ENCODE measurements at places on chromosomes 5 and 9.

- no peaks in the 10 kb centered on the region for H3K36me3 ChIP-seq
- H3K27me3 ChIP-seq: no peaks in the 10 kb centered on the region
- no peaks in the 10 kb centered on the region for H3K4me1 ChIP-seq
- DNase-seq: no peak
- no peak overlapping the region for H3K27ac ChIP-seq
Observed at GRCh38 chr9:125794708-125795107, 47.5 kb downstream of the PBX3 start.

- H3K27me3 ChIP-seq: no peaks in the 10 kb centered on the region
- no peaks in the 10 kb centered on the region for H3K4me1 ChIP-seq
- no peak overlapping the region for H3K4me3 ChIP-seq
- no peak for DNase-seq
- no peak overlapping the region for H3K27ac ChIP-seq
Observed at GRCh38 chr9:78502566-78502965, 205.6 kb downstream of the PSAT1 start.

GRCh38 chr5:10680876-10681481 lies 80.1 kb downstream of the DAP start:
- H3K4me1 ChIP-seq: no peaks in the 10 kb centered on the region
- H3K36me3 ChIP-seq: no peaks in the 10 kb centered on the region
- H3K27ac ChIP-seq: no peak overlapping the region
- no peak overlapping the region for H3K4me3 ChIP-seq
- DNase-seq: no peak

DNA sequence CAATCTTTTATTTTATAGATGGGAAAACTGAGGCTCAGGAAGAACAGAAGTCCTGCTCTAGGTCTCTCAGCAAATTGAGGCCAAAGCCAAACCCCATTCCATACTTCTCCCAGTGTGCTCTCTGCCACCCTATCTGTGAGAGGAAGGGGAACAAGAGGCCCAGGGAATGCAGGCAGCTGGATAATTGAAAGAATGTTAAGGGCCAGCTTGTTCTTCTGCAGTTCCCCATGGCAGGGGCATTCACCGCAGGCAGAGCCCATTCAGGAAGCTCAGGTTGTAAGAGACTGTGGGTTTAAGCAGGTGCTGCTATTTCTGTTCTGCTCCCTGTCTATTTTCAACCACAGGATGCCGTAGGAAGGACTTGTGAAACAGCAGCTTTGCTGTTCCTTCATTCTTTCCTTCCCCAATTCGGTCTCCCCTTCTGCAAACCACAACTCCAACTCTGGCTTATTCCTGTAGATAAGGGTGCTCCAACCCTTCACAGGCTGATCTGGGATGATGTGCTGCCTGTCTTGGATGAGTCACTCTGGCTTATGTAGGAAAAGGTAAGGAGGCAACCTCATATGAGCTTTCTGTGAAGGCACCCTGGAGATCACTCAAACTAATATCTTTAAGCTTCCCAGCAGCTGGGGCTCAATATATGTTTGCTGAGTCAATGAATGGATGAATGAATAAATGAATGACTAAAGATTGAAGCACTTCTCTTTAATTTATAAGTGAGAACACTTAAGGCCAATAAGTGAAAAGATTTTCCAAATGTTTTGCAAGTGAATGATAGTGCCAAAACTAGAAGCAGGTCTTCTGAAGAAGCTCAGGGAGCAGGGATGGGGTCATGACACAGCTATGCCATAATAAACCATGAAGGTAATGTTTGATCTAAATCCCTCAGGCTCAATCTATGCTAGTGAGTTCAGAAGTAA lies 377.6 kb downstream of the BRINP1 start:
- peaks cover 15% of the 10 kb centered on the region for H3K4me1 ChIP-seq
- DNase-seq: no peak
- H3K27ac ChIP-seq: no peak overlapping the region
- no peak overlapping the region for H3K4me3 ChIP-seq

GRCh38 chr5:169242175-169242848 lies 58.6 kb downstream of the SLIT3 start:
- no peaks in the 10 kb centered on the region for H3K4me1 ChIP-seq
- no peak for DNase-seq
- no peaks in the 10 kb centered on the region for H3K27me3 ChIP-seq
- H3K27ac ChIP-seq: no peak overlapping the region
- H3K36me3 ChIP-seq: no peaks in the 10 kb centered on the region

DNA sequence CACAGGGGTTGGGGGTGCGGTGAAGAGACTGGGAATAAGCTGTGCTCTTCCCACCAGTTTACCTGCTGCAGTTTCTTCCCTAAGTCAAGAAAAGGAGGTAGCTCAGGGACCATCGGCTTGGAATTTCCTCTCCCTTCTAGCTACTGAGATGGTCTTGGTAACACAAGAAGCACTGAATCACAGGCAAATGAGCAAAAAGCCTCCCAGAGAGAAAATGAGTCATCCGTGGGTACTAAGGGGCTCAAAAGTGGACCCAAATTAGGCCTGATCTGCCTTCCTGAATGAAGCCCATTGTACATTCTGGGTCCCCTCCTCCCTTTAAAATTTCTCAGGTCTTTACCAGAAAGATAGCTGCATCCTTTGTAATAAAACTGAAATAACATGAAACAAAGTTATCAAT lies 49.9 kb downstream of the PTPN3 start:
- H3K4me1 ChIP-seq: no peaks in the 10 kb centered on the region
- H3K36me3 ChIP-seq: no peaks in the 10 kb centered on the region
- no peak overlapping the region for H3K27ac ChIP-seq
- no peak for DNase-seq
- H3K27me3 ChIP-seq: no peaks in the 10 kb centered on the region

GRCh38 chr9:138020120-138020794 lies 142.7 kb downstream of the CACNA1B start:
- no peak overlapping the region for H3K4me3 ChIP-seq
- peaks cover 35% of the 10 kb centered on the region for H3K27me3 ChIP-seq
- no peak overlapping the region for H3K27ac ChIP-seq
- no peaks in the 10 kb centered on the region for H3K4me1 ChIP-seq
- H3K36me3 ChIP-seq: no peaks in the 10 kb centered on the region
- DNase-seq: no peak

DNA sequence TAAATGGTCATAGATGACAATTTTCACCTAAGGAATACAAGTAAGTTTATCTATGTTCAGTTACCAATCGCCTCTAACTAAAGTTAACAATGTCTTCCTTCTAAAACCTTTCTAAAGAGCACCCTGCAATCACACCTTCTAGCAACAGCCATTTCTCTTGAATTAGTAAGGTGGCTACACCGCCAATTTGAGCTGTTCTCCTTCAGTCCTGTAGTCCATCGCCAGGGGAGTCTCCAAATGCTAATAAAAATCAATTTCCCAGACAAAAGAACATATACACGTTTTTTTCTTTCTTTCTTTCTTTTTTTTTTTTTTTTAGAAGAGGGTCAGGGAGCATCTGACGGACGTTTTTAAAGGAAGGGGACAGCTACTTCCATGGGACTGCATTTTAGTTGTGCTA lies 729 bp upstream of the RORB start:
- peak overlapping the region; percentile 84 for H3K4me3 ChIP-seq
- peak; percentile 22 for DNase-seq
- H3K36me3 ChIP-seq: no peaks in the 10 kb centered on the region
- H3K4me1 ChIP-seq: 0 out of 2 replicates have a peak, but pooled peaks cover 3% of the 10 kb centered on the region

DNA sequence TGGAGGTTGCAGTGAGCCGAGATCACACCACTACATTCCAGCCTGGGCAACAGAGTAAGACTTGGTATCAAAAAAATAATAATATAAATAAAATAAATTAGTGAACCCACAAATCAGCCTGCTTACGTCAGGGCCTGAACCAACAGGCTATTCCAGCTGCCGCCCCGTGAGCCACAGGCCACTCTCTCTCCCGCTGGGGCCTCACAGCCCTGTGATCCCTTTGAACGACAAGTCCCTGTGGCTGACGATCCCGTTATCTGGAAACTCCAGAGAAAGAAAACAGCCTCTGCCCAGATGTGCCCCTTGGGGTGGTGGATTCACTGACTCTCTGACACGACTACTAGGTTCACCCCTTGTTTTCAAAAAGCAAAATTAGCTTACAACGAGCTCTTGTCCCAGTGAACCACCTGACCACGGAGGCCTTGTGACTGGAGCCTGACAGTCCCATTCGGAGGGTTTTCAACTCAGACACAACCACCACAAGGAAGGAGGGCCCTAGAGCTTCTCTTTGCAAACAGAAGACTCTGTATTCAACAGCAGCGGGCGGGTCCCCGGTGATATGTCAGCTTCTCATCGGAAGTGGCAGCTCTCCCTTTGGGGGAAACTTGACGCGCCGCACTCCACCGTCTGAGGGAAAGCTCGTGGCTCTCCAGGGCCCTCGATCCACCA lies 4.4 kb upstream of the DIPK1B start:
- H3K36me3 ChIP-seq: no peaks in the 10 kb centered on the region
- H3K27ac ChIP-seq: no peak overlapping the region
- no peak for DNase-seq
- H3K4me1 ChIP-seq: 0 out of 2 replicates have a peak, but pooled peaks cover 3% of the 10 kb centered on the region

GRCh38 chr9:91786132-91786896 lies 163.7 kb downstream of the ROR2 start:
- no peaks in the 10 kb centered on the region for H3K36me3 ChIP-seq
- 0 out of 2 replicates have a peak, but pooled peaks cover 3% of the 10 kb centered on the region for H3K4me1 ChIP-seq
- H3K27me3 ChIP-seq: no peaks in the 10 kb centered on the region
- H3K4me3 ChIP-seq: no peak overlapping the region
- no peak for DNase-seq

GRCh38 chr5:125005266-125005665 lies 258.8 kb upstream of the ZNF608 start:
- no peaks in the 10 kb centered on the region for H3K27me3 ChIP-seq
- H3K27ac ChIP-seq: no peak overlapping the region
- no peaks in the 10 kb centered on the region for H3K36me3 ChIP-seq
- H3K4me3 ChIP-seq: no peak overlapping the region
- DNase-seq: no peak

DNA sequence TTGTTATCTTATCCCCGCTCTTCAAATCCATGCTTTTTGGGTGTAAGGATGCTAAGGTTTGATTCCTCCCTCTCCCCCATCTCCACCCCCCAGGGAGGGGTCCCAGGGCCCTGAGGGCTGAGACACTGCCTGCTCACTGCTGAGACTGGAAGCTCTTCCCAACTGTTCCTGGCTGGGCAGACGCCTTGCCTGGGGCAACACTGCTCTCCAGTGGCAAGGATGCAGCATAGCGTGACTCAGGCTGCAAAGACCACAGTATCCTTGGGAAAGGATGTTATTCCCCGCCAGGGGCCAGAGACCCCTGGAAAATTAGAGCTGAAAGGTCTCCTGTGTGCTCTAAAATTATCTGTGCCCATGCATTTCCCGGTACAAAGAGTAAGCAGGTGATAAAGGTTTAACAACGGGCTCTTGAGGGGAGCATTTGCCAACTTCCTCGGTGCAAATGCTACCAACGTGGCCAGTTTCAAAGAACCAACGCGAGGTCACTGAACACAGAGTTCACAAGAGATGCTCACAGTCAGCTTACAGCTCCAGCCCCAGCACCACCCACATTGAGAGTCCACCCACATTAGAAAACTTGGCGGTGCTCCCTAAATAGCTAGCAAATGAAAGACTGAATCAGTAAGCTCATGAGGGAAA lies 271.9 kb downstream of the NSG2 start:
- no peak overlapping the region for H3K4me3 ChIP-seq
- H3K27me3 ChIP-seq: no peaks in the 10 kb centered on the region
- H3K36me3 ChIP-seq: no peaks in the 10 kb centered on the region
- H3K4me1 ChIP-seq: peaks cover 10% of the 10 kb centered on the region
- no peak overlapping the region for H3K27ac ChIP-seq

- no peaks in the 10 kb centered on the region for H3K27me3 ChIP-seq
- no peaks in the 10 kb centered on the region for H3K36me3 ChIP-seq
- no peak for DNase-seq
Observed at GRCh38 chr9:120890320-120891244, 13.6 kb upstream of the PHF19 start.

GRCh38 chr5:7680260-7680659 lies 170.7 kb downstream of the CFAP90 start:
- no peaks in the 10 kb centered on the region for H3K4me1 ChIP-seq
- no peaks in the 10 kb centered on the region for H3K36me3 ChIP-seq
- DNase-seq: no peak
- no peak overlapping the region for H3K4me3 ChIP-seq

- H3K27me3 ChIP-seq: no peaks in the 10 kb centered on the region
- H3K4me3 ChIP-seq: no peak overlapping the region
- DNase-seq: no peak
- H3K27ac ChIP-seq: no peak overlapping the region
Observed at GRCh38 chr5:59051951-59052350, 469.1 kb downstream of the RAB3C start.

DNA sequence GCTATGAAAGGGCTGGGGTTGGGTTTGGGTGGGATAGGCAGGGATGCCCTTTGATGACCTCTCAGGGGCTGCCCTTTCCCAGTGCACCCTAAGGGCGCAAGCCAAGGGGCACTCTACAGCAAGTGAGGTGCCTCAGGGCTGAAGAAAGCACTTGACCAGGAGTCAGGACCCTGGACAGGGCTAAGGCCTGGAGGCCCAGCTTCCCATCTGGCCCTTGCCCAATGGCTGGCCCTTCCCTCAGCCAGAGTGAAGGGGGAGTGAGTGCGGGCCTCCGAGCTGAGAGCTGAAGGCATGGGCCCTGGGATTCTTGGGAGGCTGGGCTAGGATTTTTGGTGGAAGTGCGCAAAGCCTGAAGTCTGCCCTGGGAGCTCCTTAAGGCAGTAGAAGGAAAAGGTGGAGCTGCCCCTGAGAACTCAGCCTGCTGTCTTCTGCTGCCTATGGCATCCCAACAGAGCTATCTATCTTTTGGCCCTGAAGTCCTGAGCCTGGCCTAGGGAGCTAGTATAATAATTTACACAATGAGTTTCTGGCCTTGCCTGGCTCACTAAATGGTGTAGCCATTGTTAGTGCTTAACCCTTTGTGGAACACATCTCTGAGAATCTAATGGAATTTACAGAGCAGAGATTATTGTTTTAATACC lies 16.4 kb downstream of the JADE2 start:
- no peaks in the 10 kb centered on the region for H3K27me3 ChIP-seq
- H3K36me3 ChIP-seq: no peaks in the 10 kb centered on the region
- H3K27ac ChIP-seq: no peak overlapping the region
- DNase-seq: no peak
- H3K4me3 ChIP-seq: no peak overlapping the region
- H3K4me1 ChIP-seq: no peaks in the 10 kb centered on the region

DNA sequence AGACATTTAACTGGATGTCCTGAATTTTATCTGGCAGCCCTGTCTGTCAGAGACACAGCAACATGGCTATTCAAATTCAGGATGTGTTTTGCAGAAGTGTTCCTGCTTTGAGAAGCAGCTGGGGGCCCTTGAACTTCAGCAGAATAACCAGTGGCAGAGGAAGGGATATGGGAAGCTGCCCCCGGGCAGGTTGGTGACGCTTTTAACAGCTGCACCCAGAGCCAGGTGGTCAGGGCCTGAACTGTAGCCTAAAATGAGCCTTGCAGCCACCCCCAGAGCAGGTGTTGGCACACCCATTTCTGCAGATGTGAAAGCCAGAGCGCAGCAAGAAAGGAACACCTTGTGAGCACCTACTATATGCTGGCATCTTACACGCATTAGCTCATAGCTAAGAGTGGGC lies 128.7 kb upstream of the BOD1 start:
- DNase-seq: peak; percentile 98
- H3K27ac ChIP-seq: peak overlapping the region; percentile 99
- no peaks in the 10 kb centered on the region for H3K27me3 ChIP-seq
- H3K4me3 ChIP-seq: peak overlapping the region; percentile 67

GRCh38 chr5:80860924-80861613 lies 99.1 kb upstream of the RASGRF2 start:
- no peak overlapping the region for H3K27ac ChIP-seq
- no peak for DNase-seq
- H3K4me3 ChIP-seq: no peak overlapping the region
- H3K36me3 ChIP-seq: no peaks in the 10 kb centered on the region

- no peaks in the 10 kb centered on the region for H3K27me3 ChIP-seq
- H3K4me3 ChIP-seq: no peak overlapping the region
- no peaks in the 10 kb centered on the region for H3K4me1 ChIP-seq
Observed at GRCh38 chr9:96327694-96328352, 25.8 kb upstream of the HSD17B3 start.

All from MM.1S (cell line).